Stimulated activated CD8-positive, alpha-beta memory T cell treated with anti-CD3 and anti-CD28 coated beads, Interleukin-4, amount 100 ng/mL, for 48 hours (primary cell): ENCODE measurements at places on chromosomes 1 and 21.

GRCh38 chr1:231185391-231185790 is 23.5 kb downstream of the TRIM67 start:
- no peak for DNase-seq

- DNase-seq = no peak
These were observed 28.7 kb upstream of the CRNN start for GRCh38 chr1:152442765-152443164.

GRCh38 chr1:32346532-32347157 is 10.6 kb upstream of the MARCKSL1 start:
- no peak for DNase-seq

DNA sequence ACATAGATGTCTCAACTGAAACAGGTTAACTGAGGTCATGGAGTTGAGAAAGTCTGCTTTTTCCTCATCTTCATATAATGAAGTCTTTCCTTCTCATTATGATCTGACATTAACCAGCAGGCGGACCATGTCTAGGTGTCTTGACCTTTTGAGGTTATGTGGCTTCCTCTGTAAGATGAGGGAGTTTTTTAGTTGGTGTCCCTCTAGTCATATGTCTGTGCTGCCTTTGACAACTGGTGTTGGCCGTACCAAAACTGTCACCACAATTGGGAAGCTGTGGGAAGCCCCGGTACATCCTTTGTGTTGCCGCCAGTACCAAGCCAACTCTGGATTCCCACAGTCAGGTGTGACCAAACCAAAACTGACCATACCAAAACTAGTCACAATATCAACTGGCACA is 105.1 kb downstream of the PBX1 start:
- no peak for DNase-seq

- no peak for DNase-seq
These were observed 851.2 kb upstream of the ADAMTS5 start for GRCh38 chr21:27817902-27818623.
